CD4-positive, CD25-positive, alpha-beta regulatory T cell (primary cell): ENCODE measurements at places on chromosomes 5 and 9. TPM values are rescaled to one million over a fixed set of nuclear protein-coding genes. Genes with fewer than 3 reads are reported as not detected.

IL4 gene
- 2.1 TPM for total RNA-seq

INSL4 gene
- total RNA-seq = not detected

PHYHD1 gene
- total RNA-seq = 0.52 TPM

MYOZ3 gene
- total RNA-seq = not detected

HMCN2 gene
- total RNA-seq = not detected

LCP2 gene
- total RNA-seq = 351 TPM

TEK gene
- total RNA-seq = not detected

OTULINL gene
- total RNA-seq = 47.1 TPM

LRRTM2 gene
- total RNA-seq = not detected

CSF1R gene
- total RNA-seq = not detected

RANBP3L gene
- total RNA-seq = not detected

TAF11L5 gene
- not detected for total RNA-seq

ADAMTS2 gene
- not detected for total RNA-seq

GRM6 gene
- total RNA-seq = not detected

IFNK gene
- not detected for total RNA-seq

PRRX2 gene
- total RNA-seq = not detected

PLGRKT gene
- 16.4 TPM for total RNA-seq

HSPB3 gene
- total RNA-seq = not detected

PCDHGB6 gene
- not detected for total RNA-seq

FOXI1 gene
- total RNA-seq = not detected

SLC45A2 gene
- not detected for total RNA-seq

BARHL1 gene
- total RNA-seq = not detected

C5orf58 gene
- total RNA-seq = not detected

OMD gene
- total RNA-seq = not detected

ANKDD1B gene
- 0.69 TPM for total RNA-seq

CHD1 gene
- 172 TPM for total RNA-seq

RAPGEF6 gene
- 66.6 TPM for total RNA-seq

KIF20A gene
- total RNA-seq = 0.91 TPM

CATSPER3 gene
- 0.37 TPM for total RNA-seq

FSD1L gene
- 1.6 TPM for total RNA-seq

CER1 gene
- not detected for total RNA-seq

PCDHGA12 gene
- total RNA-seq = not detected

C5orf52 gene
- total RNA-seq = not detected

PTGS1 gene
- total RNA-seq = 9.2 TPM

LECT2 gene
- not detected for total RNA-seq

FABP6 gene
- not detected for total RNA-seq

PCDHGB3 gene
- total RNA-seq = 0.20 TPM
